Lung (tissue), 17 donors: ENCODE measurements at places on chromosomes 6 and 20. TPM values are rescaled to one million over a fixed set of nuclear protein-coding genes. Genes with fewer than 3 reads are reported as not detected.

- H3K27ac ChIP-seq = no peak overlapping the region
- DNase-seq = no peak
- H3K4me1 ChIP-seq = peaks cover 12% of the 10 kb centered on the region
- peak overlapping the region; percentile 29 for H3K4me3 ChIP-seq
Observed at GRCh38 chr6:144331491-144331969, 46.4 kb downstream of the UTRN start.

- H3K36me3 ChIP-seq = no peaks in the 10 kb centered on the region
- no peak for DNase-seq
- no peak overlapping the region for H3K4me3 ChIP-seq
- peaks cover 20% of the 10 kb centered on the region for H3K4me1 ChIP-seq
- no peaks in the 10 kb centered on the region for H3K27me3 ChIP-seq
Observed at GRCh38 chr6:15090745-15091384, 155.0 kb upstream of the JARID2 start.

DNA sequence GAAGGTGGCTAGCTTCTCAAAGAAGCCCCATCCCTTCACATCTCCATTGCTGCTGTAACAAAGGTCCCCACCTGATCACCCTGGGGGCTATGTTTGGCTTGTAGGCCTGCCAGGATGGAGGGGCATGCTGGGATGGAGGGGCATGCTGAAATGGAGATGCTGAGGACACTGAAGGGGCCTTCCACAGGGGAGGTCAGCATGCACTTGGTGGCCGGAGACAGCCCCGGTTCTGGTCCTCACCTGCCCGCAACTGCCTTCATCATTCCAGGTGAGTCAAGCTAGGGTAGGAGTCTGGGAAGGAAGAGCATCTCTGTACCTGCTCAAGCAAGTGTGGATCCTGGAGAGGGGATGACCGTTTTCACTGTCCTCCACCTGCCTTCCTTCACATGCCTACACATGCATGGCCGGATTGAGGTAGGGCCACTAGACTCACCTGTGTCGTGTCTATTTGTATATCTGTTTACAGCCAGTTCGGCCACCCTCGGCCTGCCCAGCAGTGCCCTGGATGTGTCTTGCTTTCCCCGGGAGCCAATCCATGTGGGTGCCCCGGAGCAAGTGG, 6.0 kb downstream of the L3MBTL1 start:
- no peaks in the 10 kb centered on the region for H3K27me3 ChIP-seq
- peak overlapping the region; percentile 51 for H3K27ac ChIP-seq
- peak overlapping the region; percentile 2 for H3K4me3 ChIP-seq
- no peak for DNase-seq
- peaks cover 14% of the 10 kb centered on the region for H3K4me1 ChIP-seq

DNA sequence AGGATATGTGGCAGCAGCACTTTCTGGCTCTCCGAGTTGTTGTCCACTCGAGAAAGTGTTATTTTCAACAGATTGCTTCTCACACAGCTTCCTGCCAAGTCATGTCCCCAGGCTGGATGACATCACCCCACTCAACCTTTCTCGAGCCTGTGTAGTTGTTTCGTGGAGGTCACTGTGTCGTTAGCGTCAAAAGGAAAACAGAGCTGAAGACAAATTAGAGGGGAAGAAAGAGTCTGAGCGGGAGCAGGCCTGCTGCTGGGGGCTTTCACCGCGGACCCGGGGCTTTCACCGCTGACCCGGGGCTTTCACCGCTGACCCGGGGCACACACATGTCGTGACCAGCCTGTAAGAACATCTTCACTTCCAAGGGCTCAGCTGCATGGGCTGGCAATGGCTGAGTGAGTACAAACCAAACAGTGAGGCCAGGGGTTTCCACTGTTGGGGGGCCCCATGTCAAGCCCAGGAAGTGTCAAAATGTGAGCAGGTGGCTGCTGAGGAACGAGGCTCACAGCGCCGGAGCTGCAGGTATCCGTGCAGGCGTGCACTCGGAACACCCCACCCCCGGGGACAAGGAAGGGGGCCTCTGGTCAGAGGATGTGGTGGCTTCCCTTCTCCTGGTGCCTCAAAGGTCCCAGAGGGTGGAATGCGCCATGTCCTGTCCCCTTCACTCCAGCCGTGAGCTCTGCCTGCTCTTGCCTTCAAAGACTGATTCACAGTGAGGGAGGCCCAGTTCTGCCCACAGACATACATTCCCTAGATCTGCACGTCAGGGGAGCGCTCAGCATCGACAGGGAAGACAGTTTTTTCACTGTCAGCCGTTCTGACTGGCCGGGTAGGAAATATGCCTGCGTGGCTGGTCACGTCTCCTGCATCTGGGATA, 365.9 kb downstream of the TAF4 start:
- no peak for DNase-seq
- no peaks in the 10 kb centered on the region for H3K27me3 ChIP-seq
- H3K36me3 ChIP-seq = no peaks in the 10 kb centered on the region
- H3K4me3 ChIP-seq = no peak overlapping the region

DNA sequence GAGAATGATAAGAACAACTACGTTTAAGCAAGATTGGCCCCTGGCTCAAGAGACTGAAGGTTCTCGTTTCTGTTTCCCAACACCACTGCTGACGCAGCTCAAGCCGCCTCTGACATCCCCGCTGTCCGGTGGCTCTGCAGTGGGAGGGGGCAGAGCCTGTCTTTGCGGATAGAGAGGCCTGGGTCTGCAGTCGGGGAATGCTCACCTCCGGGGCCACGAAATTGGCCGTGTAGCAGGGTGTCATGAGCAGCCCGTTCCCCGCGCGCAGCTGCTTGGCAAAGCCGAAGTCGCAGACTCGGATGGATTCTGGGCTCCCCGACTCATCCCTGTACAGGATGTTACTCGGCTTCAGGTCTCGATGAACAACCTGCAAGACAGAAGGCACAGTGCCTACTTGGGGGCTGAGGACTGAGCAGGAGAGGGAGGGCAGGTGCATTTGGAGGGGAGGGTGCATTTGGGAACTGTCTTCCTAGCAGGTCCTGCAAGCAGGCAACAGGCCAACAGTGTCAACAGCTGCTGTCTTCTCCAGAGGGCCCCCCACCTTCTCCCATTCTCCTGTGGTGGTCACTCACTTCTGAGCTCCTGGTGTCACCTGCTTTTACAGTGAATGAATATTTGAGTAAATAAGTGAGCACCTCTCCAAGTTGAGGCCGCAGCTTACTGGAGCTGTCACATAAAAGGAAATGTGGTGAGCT, 40.5 kb upstream of the MPC1 start:
- H3K27me3 ChIP-seq = no peaks in the 10 kb centered on the region
- no peaks in the 10 kb centered on the region for H3K4me1 ChIP-seq
- H3K4me3 ChIP-seq = no peak overlapping the region
- H3K27ac ChIP-seq = no peak overlapping the region
- peaks cover 10% of the 10 kb centered on the region for H3K36me3 ChIP-seq
- DNase-seq = no peak

GRCh38 chr6:128118401-128118800, 217.5 kb upstream of the THEMIS start:
- no peak for DNase-seq
- H3K4me3 ChIP-seq = no peak overlapping the region
- no peaks in the 10 kb centered on the region for H3K27me3 ChIP-seq
- no peaks in the 10 kb centered on the region for H3K36me3 ChIP-seq

DNA sequence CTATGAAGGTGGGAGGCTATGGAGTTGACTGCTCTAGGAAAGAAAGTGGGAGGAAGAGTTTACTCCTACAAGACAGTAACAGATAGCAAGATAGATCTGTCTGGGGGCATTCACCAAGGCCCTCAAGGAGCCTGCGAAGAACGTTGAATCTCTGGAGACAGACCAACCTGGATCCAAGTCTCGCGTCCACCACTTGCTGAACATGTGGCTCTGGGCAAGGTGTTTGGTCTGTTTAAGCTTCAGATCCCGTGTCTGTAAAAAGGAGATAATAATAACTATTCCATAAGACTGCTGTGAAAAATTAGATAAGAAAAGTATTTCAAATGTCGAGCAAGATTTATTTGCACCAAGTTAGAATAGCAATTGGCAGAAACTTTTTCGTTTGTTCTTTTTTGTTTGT, 8.1 kb upstream of the EEF1A1 start:
- no peaks in the 10 kb centered on the region for H3K4me1 ChIP-seq
- H3K4me3 ChIP-seq = no peak overlapping the region
- H3K27ac ChIP-seq = no peak overlapping the region
- H3K36me3 ChIP-seq = no peaks in the 10 kb centered on the region
- H3K27me3 ChIP-seq = no peaks in the 10 kb centered on the region
- no peak for DNase-seq

DNA sequence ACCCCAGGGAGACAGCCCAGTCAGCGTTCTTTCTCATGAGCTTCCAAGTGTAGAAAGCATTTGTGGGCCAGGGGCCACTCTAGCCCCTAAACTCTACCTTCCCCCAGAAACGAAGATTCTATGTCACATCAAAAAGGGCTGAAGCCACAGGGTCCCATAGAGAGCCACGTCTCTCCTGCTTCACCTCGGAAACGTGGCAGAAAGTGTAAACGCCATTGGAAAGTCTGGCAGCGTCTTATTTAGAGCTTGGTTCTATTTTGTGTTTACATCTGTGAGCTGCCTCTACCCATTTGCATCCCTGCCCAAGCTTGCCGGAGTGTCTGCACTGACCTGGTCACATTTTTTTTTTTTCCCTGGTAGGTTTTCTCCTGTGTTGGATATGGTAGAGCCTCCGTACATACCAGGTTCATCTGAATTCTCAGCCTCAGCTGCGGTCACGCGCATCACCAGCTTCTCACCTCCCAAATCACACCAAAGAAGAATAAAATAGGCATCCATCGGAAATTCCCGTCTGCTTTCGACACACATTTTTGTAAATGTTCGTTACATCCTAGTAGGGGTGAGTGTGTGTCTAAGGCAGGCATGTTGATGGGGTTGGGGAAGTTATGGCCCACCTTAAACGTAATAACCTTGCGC, 62.6 kb downstream of the NPEPL1 start:
- H3K36me3 ChIP-seq = no peaks in the 10 kb centered on the region
- DNase-seq = no peak
- H3K27me3 ChIP-seq = no peaks in the 10 kb centered on the region
- H3K27ac ChIP-seq = no peak overlapping the region
- no peak overlapping the region for H3K4me3 ChIP-seq
- H3K4me1 ChIP-seq = no peaks in the 10 kb centered on the region

GRCh38 chr20:64053841-64054661, 4.6 kb upstream of the SOX18 start:
- H3K4me3 ChIP-seq = no peak overlapping the region
- no peaks in the 10 kb centered on the region for H3K36me3 ChIP-seq
- DNase-seq = peak; percentile 90
- H3K27me3 ChIP-seq = no peaks in the 10 kb centered on the region
- H3K4me1 ChIP-seq = no peaks in the 10 kb centered on the region

GRCh38 chr20:14234666-14235295, 102.6 kb downstream of the FLRT3 start:
- H3K4me3 ChIP-seq = no peak overlapping the region
- no peaks in the 10 kb centered on the region for H3K4me1 ChIP-seq
- H3K36me3 ChIP-seq = no peaks in the 10 kb centered on the region
- H3K27me3 ChIP-seq = no peaks in the 10 kb centered on the region
- DNase-seq = no peak
- no peak overlapping the region for H3K27ac ChIP-seq

DNA sequence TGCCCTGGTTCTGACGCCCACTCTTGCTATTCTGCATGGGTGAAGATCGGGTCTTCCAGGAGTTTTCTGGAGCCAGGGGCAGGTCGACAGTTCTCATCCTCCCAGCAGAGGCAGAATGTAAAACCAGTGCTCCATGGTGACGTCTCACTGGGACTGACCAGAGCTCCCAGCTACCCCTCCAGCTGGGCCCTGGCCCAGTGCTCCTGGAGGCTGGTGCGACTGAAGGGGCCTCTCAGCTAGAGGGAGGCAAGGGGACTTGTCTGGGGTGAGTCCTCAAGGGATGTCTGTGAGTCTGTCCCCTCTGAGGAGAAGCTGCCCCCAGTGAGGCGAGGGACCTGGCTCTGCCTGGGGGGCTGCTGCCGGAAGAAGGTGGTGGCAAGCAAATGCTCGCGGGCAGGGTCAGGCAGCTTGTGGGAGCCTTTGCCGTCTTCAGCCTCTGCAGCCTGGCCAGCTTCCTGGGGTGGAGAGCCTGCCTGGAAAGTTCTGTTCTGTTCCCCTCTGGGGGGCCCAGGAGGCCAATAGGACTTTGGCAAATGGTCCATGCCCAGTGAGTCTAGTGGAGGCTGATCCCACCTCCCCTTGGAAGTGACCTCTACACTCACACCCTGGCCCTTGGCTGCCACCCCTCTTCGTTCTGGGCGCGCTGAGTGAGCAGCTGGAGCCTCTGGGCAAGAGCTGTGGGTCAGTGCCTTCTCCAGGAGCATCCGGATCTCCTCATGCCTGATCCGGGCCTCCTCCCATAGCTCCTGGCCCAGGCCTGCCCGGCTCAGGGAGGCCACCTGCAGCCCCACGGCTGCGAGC, 47.5 kb downstream of the KIAA1755 start:
- no peaks in the 10 kb centered on the region for H3K36me3 ChIP-seq
- H3K4me3 ChIP-seq = no peak overlapping the region
- H3K27ac ChIP-seq = no peak overlapping the region
- no peak for DNase-seq
- H3K27me3 ChIP-seq = no peaks in the 10 kb centered on the region
- H3K4me1 ChIP-seq = peaks cover 17% of the 10 kb centered on the region

GRCh38 chr20:49685809-49686208, 27.9 kb downstream of the B4GALT5 start:
- H3K27ac ChIP-seq = no peak overlapping the region
- no peak overlapping the region for H3K4me3 ChIP-seq
- H3K27me3 ChIP-seq = no peaks in the 10 kb centered on the region
- no peaks in the 10 kb centered on the region for H3K36me3 ChIP-seq
- H3K4me1 ChIP-seq = peaks cover 28% of the 10 kb centered on the region

- DNase-seq = peak; percentile 65
- H3K4me1 ChIP-seq = no peaks in the 10 kb centered on the region
- no peak overlapping the region for H3K27ac ChIP-seq
- no peaks in the 10 kb centered on the region for H3K36me3 ChIP-seq
- H3K4me3 ChIP-seq = no peak overlapping the region
Observed at GRCh38 chr6:45678285-45678607, 300.5 kb upstream of the SUPT3H start.

KIF25 gene
- 0.46 TPM for total RNA-seq

DYNLT2 gene
- total RNA-seq = 1.6 TPM

TMC2 gene
- total RNA-seq = 0.31 TPM

TNFRSF21 gene
- total RNA-seq = 21.8 TPM
